ENCODE measurements at places on chromosomes 6 and 20.
A peak's percentile ranks its signal among the peaks of the same experiment; 100 is the strongest.

DNA sequence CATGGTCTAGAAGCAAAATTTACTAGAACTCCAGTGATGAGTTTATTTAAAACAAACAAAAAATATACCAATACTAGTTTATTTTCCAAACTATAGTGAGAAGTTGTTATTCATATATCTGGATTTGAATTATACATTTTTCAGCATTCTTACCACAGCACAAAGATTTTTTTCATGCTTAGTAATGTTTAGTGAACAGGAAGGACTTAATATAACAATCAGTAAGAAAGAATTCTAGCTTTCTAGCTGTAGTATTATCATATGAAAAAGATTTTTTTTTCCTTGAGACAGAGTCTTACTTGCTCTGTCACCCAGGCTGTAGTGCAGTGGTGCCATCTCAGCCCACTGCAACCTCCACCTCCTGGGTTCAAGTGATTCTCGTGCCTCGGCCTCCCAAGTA is 13.8 kb downstream of the MARCKS start:
- DNase-seq: no peak

- DNase-seq: no peak
These were observed 29.4 kb downstream of the UTRN start for GRCh38 chr6:144314562-144314961.

GRCh38 chr6:108658174-108658573 is 97.5 kb downstream of the FOXO3 start:
- DNase-seq: no peak

DNA sequence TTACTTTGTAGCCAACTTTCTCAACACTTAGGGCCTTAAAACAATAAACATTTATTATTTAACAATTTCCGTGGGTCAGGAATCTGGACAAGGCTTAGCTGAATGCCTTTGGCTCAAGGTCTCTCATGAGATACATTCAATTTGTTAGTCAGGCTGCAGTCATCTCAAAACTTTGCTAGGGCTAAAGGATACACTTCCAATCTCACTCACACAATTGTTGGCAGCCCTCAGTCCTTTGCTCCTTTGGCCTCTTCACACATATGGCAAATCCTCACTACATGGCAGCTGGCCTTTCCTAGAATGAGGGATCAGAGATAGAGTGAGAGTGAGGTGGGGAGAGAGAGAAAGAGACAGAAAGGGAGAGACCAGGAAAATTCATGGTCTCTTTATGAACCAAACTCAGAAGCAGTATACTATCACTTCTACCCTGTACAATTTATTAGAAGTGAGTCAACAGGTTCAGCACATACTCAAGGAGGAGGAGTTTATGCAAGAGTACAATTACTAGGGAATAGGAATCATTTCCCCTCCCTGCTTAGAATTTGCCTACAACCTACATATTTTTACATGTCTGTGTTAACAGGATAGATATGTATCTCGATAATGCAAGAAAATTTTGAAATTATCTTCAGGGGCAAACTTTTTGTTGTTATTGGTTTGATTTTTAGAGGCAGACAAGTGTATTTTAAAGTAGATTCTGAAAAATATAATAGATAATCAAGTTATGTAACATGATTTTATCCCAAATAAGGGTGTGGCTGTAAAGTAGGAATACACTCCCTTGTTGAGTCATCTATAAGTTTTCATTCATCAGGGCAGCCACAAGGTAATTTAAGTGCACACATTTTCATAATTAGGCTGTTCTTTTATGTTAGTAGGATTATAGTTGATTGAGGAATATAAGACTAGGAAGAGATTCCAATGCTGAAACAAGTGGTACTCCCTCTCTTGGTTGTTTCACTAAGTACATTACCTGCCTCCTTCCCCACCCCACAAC is 85.9 kb upstream of the HMGCLL1 start:
- DNase-seq: no peak

DNA sequence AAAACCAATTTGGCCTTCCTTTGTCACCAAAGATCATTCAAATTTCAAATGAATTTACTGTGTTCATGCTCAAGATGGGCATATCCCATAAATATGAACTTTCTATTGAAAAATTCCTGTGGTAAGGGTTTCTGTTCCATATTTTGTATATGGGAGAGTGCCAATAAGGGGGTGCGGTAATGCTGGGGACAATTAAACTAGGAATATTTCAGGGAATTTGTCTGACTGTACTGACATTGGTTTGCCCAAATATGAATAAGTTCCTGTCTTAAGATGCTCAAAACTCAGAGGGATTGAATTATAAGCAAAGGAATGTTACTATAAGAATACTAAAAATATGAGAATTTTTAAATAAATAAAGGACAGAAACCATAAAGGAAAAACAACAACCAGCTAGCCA is 553.0 kb upstream of the MARCKS start:
- no peak for DNase-seq

GRCh38 chr6:80126657-80127345 is 20.3 kb downstream of the BCKDHB start:
- DNase-seq: no peak

GRCh38 chr6:33700391-33701050 is 11.0 kb downstream of the UQCC2 start:
- peak; percentile 62 for DNase-seq

GRCh38 chr6:135440087-135440792 is 57.3 kb downstream of the AHI1 start:
- no peak for DNase-seq

- no peak for DNase-seq
These were observed 26.7 kb upstream of the IRF4 start for GRCh38 chr6:364609-365540.

DNA sequence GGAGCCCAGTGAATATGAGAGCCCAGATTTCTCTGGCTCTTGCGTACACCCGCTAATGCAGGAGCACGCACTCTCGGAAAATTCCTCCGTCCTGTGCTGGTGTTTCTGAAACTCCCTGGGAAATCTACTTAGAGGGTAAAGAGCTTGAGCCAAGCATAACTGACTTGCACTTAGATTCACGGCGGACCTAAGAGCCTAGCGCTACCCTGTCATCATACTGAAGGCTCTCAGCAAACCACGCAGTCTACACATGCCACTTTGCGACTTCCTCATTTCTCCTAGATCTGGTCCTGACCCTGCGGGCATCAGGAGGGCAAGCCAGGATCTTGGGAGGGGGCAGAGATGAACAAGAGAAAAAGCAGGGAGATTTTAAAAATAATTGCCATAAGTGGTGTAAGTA is 324.7 kb downstream of the CD83 start:
- no peak for DNase-seq

GRCh38 chr6:84033523-84034451 is at the start of gene MRAP2:
TSS of gene MRAP2 (plus strand) at chr6:84033772. CDS start at chr6:84055319, 21,547 bp downstream.
- no peak for DNase-seq

GRCh38 chr20:5315807-5316187 is 957 bp downstream of the PROKR2 start:
- DNase-seq: no peak

GRCh38 chr20:49460916-49461315 is 21.6 kb downstream of the KCNB1 start:
- no peak for DNase-seq

- no peak for DNase-seq
These were observed 1.3 kb upstream of the KCNQ2 start for GRCh38 chr20:63473555-63474449.

DNA sequence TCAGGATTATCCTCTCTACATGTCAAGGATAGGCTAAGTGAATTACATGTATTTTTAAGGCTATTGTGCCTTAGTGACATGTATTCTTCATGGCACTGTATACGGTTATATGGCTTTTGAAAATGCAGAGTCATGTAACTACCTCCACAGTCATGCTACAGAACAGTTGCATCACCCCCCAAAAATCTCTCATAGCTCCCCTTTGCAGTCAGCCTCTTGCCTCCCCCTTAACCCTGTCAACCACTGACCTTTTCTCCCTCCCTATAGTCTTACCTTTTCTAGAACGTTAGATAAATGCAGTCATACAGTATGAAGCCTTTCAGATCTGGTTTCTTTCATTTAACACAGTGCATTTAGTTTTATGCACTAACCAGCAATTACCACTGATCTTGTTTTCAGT is 10.3 kb upstream of the RNF24 start:
- DNase-seq: no peak

DNA sequence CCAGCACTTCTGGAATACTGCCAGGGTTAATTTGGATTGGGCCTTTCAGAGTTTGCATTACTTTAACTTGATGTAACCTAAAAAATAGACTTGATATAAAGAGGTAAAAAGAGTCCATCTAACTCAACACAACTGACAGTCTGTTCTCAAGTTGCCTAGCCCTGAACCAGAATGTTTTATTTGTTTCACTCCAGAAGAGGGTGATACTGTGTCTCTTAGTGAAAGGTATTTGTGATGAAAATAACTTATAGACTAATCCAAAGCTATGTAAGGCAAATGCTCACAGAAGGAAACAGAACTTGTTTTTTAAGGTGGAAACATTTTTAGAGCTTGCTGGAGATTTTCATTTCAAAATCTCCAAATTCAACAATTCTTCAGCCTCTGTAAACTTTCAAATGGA is 469.1 kb upstream of the RUNX2 start:
- no peak for DNase-seq

DNA sequence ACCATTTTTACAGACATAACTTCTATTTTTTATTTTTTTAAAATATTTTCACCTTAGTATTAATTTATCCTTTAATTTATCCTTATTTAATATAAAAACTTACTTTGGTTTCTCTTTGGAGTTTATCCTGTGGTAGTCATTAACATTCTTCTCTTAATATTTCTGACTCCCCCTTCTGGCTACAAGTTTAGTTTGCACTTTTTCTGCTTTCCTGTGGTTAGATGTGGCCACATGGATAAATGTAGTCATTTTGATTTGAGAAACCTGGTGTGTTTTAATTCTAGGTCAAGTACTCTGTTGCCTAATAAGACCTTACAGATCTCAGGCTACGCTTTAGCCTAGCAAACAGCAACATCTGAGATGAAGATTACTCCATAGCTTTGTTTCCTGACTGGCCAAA is 1187.5 kb downstream of the HACE1 start:
- no peak for DNase-seq

GRCh38 chr6:89371849-89372505 is 19.5 kb upstream of the UBE2J1 start:
- peak; percentile 71 for DNase-seq

GRCh38 chr6:88013015-88013414 is 34.6 kb upstream of the SPACA1 start:
- peak; percentile 3 for DNase-seq

DNA sequence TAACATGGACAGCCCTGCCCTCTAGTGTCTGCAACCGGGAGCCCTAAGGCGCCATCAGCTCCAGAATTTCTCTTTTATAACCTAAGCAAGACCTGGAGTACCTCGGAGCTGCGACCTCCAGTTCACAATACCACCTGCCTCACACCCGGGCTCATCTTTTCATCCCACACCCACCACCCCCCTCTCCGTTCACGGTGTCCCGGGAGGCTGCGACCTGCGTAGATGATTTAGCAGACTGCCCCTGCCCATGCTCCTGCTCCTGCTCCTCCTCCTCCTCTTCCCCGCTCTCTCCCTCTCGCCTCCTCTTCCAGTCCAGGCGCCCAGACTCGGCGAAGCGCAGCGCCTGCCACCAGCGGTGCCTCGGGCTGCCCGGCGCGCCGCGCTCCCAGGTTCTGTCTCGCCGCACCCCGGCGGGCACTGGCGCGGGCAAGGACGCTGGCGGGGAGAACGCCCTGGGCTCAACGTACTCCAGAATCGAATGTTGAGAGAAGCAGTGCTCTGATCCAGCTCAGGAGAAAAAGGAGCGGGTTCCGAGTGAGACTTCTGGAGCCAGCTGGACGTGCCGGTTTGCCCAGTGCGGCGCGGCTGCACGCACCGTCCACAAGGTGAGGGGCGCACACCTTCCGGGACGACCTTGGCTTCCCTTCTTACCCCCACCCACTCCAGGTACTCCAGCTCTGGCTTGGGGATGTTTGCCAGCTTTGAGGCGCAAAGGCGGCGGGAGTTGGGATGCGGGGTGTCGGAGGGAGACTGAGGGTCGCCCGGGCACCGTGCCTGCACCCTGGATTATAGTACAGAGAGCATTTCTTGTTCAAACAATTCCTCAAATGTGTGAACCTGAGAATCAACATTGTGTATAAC is at the start of gene HTR1E:
HTR1E (plus strand) TSS at position 310 of the 861 bp plus-strand sequence. CDS start 77,807 bp downstream, outside the sequence.
- DNase-seq: no peak

DNA sequence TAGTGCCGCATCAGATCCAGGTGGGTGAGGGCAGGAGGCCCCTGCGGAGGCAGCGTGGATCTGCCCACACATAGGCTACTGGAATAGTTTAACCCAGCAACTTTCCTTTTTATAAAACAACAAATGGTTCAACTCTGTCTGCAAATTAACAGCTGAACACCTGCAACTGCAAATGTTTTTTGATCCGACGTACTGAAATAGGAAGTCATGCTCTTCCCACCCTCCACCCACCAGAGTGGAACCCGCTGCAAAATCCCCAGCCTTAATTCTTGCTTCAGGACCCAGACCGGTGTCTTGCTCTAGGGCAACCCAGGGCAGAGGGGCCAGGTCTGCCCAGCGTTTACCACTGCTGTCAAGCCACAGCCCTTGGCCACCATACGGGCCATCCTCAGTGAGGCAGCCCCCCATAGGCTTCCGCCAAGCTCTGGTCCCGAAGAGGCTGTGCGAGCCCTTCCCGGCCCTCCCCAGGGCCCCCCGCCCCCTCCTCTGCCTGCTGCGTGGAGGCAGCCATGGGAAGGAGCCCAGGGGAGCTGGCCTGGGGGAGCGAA is 334.3 kb downstream of the ZFAND3 start:
- DNase-seq: no peak

DNA sequence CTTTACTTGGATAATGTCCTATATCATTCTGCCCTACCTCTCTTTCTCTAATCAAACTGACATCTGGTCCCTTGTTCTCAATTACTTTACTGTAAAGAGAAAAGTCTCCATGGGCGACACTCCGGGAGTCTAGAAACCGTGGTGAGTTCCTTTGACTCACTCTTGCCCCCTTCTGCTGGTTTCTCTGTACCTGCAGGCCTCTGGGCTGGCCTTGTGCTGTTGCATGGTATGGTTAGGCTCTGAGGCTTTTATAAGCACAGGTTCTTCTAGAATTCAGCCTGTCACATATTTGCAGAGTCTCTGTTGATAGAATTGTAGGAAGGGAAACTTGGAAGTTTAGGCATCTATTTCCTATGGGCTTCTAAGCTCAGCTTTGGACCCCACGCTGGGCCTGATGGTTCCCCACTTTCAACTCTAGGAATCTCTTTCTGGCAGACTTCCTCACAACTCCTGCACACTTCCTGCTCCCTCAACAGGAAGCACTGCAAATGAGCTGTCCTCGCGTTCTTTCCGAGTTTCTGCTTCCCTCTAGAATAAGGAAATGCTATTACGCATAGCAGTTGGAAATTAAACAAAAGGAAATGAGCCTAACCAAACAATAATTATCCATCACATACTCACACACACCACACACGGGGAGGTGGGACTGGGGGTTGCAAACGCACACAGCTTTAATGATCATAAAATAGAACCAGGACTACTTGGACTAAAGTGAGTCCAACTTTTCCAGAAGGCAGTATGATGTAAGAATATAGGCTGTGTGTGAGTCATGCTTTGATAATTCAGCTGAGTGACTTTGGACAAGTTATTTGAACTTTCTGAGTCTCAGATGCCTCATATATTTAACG is 683.3 kb downstream of the QKI start:
- DNase-seq: no peak

- DNase-seq: no peak
These were observed 698.0 kb upstream of the POU3F2 start for GRCh38 chr6:98136333-98136732.
